ENCODE measurements at places on chromosomes 1 and 21.

DNA sequence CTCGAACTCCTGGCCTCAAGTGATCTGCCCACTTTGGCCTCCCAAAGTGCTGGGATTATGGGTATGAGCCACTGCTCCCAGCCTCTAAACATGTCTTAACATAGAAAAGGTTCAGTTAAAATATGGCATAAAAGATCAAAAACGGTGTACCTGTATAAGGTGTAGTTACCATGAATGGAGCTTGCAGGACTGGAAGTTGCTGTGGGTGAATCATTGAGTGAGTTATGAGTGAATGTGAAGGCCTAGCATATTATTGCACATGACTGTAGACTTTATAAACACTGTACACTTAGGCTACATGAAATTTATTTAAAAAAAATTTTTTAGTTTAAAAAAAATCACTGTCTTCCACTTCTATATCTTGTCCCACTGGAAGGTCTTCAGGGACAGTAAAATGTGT is 15.7 kb downstream of the ABCD3 start:
- no peak for DNase-seq

DNA sequence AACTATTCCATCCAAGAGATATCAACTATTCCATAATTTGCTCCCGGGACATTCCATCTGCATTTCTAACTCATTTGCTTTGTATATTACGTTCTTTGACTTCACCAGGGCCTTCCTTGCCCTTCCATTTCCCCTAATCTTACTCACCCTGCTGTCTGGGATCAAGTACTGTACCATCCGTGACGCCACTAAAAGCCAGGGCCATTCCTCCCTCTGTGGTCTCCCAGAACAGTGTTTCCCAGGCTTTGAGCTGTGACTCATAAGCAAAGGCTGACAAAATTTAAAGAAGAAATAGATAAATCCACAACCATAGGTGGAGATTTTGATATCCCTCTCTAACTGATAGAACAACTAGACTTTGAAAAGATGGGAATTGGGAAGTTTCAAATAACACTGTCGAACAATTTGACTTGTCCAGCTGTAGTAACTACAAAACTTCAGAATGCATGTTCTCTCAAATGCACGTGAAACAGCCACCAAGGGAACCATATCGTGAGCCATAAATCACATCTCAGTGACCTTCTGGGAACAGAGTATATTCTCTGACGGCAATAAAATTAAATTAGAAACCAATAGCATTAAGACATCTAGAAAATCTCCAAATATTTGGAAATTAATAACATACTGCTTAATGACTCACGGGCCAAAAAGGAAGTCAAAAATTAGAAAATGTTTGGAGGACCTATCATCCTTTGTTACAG is 501.0 kb downstream of the SETD4 start:
- no peak for DNase-seq

DNA sequence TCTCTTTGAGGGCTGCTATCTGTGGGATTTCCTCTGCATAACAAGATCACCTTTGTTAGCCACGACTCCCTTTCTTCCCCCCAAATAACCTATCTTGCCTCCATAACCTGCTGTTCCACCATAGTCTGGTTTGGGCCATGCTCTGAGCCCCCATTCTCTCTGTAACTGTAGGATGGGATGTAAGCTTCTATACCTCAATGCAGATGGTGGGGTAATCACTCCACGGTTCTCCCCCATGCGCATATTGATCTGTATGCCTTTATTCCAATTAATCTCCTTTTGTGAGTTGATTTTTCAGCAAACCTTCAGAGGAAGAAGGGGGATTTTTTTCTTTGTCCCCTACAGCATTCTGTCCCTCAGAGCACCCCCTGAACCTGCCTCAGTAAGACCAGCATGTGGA is 170.1 kb upstream of the IRF2BP2 start:
- no peak for DNase-seq

DNA sequence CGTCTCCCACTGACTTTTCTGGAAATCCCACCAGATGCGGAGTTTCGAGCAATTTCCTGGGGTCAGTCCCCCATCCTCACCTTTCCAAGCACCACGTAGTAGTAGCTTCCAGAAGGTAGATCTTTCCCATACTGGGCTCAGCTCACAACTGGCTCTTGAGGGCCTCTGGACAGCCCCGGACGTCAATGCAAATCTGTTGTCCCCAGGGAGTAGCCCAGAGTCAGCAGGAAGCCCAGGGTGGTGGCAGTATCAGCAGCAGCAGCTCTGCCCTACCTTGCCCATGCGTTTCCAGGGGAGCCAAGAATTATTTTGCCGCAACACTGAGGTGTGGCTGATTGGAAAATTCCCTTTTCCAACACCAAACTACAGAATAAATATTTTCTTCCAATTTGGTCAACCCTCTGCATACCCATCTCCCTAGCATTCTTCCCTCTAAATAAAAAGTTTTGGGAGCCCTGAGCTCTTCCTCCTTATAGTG is 70.3 kb downstream of the CD46 start:
- no peak for DNase-seq

DNA sequence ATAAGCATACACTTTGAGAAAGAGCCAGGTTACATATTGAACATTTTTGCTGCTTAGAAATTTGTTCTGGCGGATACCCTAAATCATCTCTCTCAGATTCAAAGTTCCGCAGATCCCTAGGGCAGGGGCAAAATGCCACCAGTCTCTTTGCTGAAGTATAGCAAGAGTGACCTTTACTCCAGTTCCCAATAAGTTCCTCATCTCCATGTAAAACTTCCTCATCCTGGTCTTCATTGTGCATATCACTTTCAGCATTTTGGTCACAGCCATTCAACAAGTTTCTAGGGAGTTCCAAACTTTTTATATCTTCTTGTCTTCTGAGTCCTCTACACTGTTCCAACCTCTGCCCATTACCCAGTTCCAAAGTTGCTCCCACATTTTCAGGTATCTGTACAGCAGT is 23.3 kb upstream of the LYPD8 start:
- no peak for DNase-seq

DNA sequence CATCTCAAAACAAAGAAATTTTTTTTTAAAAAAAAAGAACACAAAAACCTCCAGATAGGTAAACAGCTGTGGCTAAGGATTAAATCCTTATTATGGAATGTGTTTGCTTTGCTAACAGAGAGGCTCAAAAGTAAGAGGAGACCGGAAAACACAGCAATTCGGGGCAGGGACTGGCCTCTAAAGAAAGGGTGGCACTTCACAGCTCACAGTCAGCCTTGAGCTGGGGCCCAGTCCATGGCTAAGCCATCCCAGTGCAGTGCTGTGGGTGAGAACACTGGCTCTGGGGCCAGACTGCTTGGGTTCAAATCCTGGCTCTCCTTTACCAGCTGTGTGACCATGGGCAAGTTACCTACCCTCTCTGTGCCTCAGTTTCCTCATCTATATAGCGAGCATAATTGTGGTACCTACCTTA is 28.2 kb downstream of the KIF17 start:
- DNase-seq, result no peak

GRCh38 chr1:15027515-15027986 is 126.0 kb upstream of the TMEM51 start:
- DNase-seq, result no peak

DNA sequence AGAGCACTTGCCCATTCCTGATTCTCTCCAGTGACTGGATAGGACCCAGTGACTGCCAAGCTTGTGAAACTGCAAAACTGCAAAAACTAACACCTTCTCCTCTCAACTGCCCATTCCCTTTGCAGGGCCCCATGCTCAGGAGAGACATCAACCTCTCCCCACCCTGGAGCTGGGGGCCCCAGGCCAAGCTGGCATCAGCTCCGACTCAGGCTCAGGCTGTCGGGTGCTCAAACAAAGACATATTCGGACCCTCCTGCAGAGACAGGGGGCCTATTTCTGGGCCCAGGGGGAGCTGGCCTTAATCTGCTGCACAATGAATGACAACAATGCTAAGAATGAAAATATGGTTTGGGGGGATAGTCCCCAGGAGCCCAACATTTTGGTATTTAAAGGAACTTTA is 11.8 kb downstream of the LMX1A start:
- no peak for DNase-seq

DNA sequence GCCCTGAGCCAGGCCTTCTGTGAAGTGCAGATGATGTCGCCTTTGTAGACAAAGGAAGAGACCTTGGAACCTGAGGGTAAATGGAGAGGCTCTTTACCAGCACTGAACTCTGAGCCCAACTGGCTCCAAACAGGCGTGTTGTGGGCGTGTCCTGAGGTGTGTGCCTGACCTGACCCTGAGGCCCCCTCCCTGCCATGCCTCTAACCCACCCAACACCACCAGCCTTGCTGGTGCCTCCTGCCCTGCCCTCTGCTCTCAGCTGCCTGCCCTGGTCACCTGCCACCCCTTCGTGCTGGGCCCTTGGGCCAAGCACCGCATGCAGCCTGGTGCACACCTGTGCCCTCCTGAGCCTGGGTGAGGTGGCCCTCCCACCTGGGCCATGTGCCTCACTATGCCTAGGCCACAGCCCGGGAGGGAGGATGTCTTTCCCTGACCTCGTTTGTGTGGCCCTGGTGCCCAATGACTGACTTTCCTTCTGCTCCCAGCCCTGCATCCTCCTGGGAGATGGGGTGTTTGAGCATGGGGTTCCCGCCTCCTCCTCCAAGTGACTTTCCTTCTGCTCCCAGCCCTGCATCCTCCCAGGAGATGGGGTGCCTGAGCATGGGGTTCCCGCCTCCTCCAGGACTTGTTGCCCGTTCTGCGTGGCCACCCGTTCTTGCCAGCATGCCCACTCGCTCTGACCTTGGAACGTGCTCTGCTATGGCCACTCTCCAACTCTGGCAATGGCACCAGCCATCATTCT is 157.0 kb downstream of the PCBP3 start:
- DNase-seq, result no peak

GRCh38 chr1:70195342-70195741 is 10.0 kb downstream of the LRRC40 start:
- no peak for DNase-seq
